Liver (tissue), 10 donors: ENCODE measurements at places on chromosomes 1 and 21. TPM values are rescaled to one million over a fixed set of nuclear protein-coding genes. Genes with fewer than 3 reads are reported as not detected.

GRCh38 chr1:20168564-20169491, 17.1 kb upstream of the UBXN10 start:
- H3K4me3 ChIP-seq, result no peak overlapping the region
- no peak for DNase-seq
- H3K36me3 ChIP-seq, result no peaks in the 10 kb centered on the region
- peaks cover 10% of the 10 kb centered on the region for H3K4me1 ChIP-seq
- no peaks in the 10 kb centered on the region for H3K27me3 ChIP-seq

SLAMF9 gene
- total RNA-seq, result 0.25 TPM

- no peaks in the 10 kb centered on the region for H3K36me3 ChIP-seq
- no peak overlapping the region for H3K4me3 ChIP-seq
- no peaks in the 10 kb centered on the region for H3K4me1 ChIP-seq
- H3K27ac ChIP-seq, result no peak overlapping the region
- H3K27me3 ChIP-seq, result no peaks in the 10 kb centered on the region
These were observed 56.0 kb upstream of the STUM start for GRCh38 chr1:226492426-226493137.

GRCh38 chr1:164141797-164142196, 417.2 kb upstream of the PBX1 start:
- H3K27me3 ChIP-seq, result peaks cover 3% of the 10 kb centered on the region
- H3K4me3 ChIP-seq, result no peak overlapping the region
- H3K4me1 ChIP-seq, result no peaks in the 10 kb centered on the region
- no peaks in the 10 kb centered on the region for H3K36me3 ChIP-seq
- no peak overlapping the region for H3K27ac ChIP-seq
- no peak for DNase-seq

LCE1F gene
- not detected for total RNA-seq

GRCh38 chr1:3772027-3772714, 378 bp upstream of the SMIM1 start:
- DNase-seq, result peak; percentile 99
- H3K36me3 ChIP-seq, result no peaks in the 10 kb centered on the region
- H3K27me3 ChIP-seq, result no peaks in the 10 kb centered on the region
- peak overlapping the region; percentile 15 for H3K4me3 ChIP-seq
